ENCODE measurements at places on chromosomes 2 and 18.
A peak's percentile ranks its signal among the peaks of the same experiment; 100 is the strongest.

GRCh38 chr2:28277466-28277865, 115.2 kb upstream of the FOSL2 start:
- peak; percentile 33 for DNase-seq

GRCh38 chr2:165843351-165843750, 49.3 kb upstream of the GALNT3 start:
- no peak for DNase-seq

GRCh38 chr2:45291296-45291701, 282.0 kb upstream of the SIX2 start:
- no peak for DNase-seq

- no peak for DNase-seq
Observed at GRCh38 chr2:107358362-107358761, 468.3 kb upstream of the RGPD4 start.

DNA sequence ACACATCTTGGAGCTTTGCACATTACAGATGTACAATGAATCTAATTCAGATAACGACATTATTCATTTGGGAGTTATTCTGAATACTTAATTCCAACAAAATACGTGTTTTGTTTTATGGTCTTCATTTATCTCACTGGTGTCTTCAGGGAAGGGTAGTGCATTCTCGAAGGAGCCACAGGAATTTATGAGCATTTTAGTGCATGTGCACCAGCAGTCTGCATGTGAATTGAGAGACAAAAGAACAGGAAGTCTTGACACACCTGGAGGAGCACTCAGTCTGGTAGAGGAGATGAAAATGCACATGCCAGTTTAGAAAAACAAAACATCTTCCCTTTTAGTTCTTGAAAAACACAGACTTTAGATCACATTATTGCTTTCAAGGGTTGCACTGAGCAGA, 228.7 kb downstream of the LRATD1 start:
- DNase-seq: no peak

GRCh38 chr18:44541781-44542180, 138.9 kb upstream of the SETBP1 start:
- DNase-seq: no peak

DNA sequence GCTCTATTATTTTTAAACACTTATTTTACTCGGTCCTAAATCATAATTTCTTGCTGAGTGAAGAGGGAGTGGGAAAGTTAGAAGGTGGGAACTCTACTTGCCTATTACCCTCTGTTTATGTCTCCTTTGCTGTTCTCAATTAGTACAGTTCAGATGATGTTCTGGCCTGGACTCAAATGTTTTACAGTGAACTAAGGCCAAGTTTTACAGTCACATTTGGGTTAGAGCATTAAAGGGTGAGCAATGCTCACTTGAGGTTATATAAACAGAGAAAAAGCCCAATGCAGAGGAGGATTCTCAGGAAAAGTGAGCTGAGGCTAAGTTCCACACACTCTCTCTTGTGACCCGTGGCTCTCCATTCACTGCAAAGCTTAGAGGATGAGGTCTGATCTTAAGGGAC, 52.4 kb downstream of the ITSN2 start:
- no peak for DNase-seq

GRCh38 chr2:124333784-124334183, 308.7 kb downstream of the CNTNAP5 start:
- no peak for DNase-seq

DNA sequence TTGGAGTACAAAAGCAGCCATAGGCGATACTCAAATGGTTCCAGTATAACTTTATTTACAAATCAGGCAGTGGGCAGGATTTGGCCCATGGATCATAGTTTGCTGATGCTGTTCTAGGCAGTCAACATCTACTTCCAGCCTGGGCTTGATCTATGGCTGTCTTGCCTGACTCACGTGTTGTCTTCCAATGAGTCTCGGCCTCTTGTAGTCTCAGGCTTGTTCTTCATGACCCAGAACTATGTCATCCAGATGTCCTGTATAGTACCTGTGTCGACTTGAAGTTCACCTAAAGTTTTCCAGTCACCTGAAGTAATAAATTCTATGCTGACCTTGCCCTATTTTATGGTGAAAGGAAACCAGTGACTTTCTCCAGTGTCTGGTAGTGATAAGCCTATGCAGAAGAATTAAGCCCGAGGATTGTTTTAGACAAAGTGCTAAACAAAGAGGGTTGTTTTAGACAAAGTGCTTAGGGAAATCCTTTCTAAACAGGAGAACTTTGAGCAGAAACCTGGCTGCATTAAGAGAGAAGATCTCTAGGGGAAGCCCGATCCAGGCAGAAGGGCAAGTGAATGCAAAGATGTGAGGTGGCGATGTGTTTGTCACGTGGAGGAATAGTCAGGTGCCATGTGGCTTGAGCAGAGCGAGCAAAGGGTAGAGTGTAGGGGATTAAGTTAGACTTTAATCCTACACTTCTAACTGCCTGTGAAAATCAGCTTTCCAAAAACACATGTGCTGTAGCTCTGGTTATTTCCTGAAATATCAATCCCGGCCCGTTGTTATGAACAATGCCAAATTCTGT, 8.5 kb upstream of the THNSL2 start:
- DNase-seq: no peak

GRCh38 chr2:222494104-222494739, 69.9 kb downstream of the SGPP2 start:
- DNase-seq: no peak

- no peak for DNase-seq
Observed at GRCh38 chr2:230779607-230780006, 67.0 kb downstream of the CAB39 start.
